ENCODE measurements at places on chromosomes 3 and 15.

DNA sequence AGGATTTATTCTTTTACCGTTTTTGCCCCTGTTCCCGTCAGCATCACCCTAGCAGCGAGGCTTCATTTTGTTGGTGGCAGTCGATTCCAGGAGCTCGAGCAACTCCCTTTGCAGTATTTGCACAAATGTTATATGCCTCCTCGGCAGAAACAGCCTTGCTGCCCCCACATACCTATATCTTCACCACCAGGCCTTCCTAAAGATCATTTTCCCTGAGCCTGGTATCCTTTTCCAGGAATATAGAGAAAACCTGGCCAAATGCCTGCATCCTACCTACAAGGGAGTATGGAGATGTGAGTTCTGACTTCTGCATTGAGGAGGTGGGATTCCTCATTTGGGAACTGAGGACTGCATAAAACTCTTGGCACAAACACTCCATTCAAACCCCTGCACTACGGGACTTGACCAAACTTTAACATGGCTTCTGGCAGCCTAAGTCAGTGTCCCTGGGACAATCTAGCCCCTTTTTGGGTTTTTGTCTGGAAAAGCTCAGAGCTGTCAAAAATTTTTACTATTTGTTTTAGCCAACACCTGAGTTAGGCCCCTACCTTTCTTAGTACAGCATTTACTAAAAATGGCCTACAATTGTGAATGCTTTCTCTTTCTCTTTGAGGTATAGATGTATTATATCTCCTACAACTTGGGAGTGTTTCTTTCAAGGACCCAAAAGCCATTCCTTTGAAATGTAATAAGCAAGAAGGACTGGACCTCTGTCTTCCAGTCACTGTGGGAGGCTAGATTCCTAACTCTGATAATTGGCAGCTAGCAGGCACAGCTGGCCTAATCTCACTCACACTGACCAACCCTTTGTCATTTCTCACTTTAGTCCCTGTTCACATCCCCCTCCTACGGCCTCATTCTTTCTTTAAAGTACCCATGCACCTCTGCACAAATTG, 12.1 kb upstream of the UBE2Q2 start:
- no peak for DNase-seq

DNA sequence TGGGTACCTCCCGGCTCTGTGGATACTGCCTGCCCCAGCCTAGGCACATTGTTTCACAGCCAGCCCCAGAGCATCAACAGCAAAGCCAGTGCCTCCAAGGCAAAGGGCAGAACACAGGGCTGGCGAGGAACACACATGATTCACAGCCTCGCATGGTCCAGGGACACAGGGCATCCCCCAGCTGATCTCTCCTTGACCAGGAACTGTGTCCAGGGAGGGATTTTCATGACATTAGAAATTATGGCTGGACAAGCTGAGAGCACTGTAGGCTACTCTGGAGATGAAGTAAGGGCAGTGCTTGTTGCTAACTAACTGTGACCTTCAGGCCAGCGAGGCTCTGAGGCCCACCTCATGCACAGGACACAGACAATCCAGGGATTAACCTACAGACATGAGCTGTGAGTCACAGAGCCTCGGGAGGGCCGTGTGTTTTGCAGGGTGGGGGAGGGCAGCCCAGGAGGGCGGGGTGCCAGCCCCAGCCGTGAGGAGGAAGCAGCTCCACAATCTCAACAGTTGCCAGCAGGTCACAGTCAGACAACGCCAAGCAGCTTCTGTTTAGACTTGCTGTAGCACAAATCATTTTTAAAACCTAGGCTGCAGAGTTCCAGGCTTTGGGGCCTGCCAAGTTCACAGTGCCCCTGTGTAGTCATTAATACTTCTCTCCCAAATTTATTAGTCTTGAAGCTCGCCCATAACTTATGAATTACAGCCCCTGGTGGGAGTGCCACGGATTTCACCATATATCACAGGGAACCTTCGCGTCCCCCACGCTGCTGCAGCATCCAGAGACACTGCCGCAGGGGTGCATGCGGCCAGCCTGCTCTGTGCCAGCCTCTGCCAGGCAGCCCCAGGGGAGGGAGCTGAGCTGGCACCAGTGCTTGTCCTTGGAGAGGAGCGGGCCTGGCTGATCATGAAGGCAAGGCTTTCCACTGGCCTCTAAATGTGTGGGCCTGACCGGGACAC, 114.7 kb downstream of the ETFA start:
- DNase-seq: peak; percentile 70

DNA sequence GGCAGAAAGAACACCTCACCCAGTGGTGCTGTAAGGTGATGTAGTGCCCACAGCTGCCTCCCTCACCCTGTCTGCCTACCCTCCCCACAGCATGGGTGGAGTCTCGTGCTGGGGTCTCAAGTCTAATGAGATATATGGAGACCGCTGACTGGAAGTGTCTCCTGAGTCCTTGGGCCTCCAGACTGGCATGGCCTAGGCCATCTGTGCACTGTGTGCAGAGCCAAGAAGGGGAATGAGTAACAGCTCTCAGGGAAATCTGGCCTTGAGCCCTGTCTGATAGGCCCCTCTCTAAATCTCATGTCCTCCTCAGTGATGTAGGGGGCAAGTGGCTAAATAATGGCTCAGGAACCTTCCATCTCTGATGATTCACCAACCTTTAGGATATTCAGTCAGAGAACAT, 277.4 kb downstream of the PLCL2 start:
- DNase-seq: no peak

DNA sequence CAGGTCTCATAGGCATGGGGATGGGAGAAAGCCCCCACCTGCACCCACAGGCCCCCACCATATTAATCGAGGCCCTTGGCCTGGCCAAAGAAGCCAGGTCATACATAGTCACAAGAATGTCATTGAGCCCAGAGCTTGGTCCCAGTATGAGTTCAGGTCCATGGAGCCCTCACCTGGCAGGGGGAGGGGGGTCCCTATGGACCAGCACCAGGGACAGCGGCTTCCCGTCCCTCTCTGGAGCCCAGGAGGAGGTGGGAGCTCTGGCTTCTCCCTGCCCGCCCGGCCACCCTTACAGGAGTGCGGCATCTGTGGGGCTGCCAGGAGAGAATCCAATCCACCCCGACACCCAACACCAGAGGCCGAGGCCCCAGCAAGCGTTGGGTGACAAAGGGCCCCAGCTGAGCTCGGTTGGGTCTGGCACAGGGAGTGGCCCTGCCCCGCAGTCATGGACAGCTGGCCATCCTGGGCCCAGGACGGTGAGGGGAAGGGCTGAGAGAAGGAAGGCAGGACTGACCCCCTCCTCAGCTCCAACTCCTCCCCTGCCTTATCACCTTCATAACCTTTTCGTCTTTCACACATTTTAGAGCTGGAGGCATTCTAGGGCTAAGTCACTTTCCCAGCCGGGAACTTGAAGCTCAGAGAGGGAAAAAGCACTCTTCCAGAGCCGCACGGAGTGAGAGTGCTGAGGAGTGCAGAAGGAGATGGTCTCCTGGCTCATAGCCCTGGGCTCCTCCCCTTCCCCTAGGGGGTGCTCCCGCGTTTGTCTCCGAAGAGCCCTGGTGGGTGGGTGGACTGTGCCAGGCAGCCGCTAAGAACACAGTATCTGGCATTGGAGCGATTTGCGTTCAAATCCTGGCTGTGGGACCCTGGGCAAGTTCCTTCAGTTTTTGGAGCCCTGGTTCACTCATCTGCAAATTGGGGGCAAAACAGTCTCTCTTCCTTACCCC, 54.6 kb downstream of the ATP2B2 start:
- DNase-seq: no peak

GRCh38 chr15:48467801-48468200, 136.6 kb downstream of the DUT start:
- no peak for DNase-seq

DNA sequence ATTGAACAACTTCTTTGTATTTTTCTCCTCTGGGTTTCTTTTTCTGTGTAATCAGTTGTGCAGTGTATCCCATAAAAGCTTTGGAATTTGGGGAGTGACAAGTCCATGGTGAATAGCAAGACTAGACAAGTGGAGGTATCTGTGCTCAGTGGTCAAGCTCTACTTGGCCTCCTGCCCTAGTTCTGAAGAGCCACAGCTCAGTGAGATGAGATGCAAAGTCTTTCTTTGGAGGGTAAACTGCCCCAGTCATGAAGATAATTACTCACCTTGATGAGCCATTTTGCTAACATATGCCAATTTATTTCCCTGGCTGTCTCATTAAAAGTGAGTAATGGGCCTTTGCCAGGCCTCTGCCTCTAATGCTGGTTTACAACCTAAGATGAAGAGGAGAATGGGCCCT, 271.2 kb upstream of the TRIM42 start:
- no peak for DNase-seq

DNA sequence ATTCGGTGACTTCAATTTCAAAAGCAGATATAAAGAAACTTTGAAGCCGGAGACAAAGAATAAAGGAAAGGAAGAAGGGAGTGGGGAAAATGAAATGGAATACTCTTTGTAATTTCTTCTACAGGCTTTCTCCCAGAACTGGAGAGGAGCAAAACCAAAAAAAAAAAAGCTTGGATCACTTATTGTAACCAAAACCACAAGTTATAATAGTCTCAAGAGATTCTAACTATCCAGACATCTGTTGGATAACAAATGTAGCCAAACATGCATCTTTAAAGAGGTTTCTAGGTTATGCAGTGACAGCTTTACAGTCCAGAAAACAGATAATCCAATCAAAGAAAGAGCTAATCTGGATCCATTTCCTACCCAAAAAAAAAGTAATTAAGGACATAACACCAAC, 36.2 kb downstream of the VGLL3 start:
- no peak for DNase-seq

Data from cardiac septum (tissue), 1 donor.